ENCODE measurements at places on chromosomes 16 and 17.

GRCh38 chr17:61699694-61700093 lies 108.7 kb upstream of the NACA2 start:
- no peak for DNase-seq

- no peak for DNase-seq
These were observed 22.6 kb downstream of the MAP3K3 start for GRCh38 chr17:63644846-63645245.

- DNase-seq: no peak
These were observed 19.0 kb downstream of the GRB2 start for GRCh38 chr17:75386430-75386829.

DNA sequence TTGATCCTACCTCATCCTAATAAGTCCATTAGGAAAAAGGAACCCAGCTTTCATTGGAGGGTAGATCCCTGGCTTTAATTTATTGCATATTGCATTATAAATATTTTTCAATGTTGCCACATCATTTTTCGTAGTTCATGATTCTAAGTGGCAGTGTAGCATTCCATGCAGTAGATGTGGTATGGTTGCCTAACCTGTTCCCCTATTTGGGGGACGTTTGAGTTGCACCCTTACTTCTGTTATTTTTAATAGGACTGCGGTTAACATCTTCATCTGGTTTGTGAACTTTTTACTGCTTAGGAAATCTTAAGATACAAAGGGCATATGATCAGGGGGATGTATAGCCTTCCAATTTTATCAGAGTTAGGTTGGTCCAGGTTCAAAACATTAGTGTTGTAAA lies 5.4 kb downstream of the SCPEP1 start:
- no peak for DNase-seq

GRCh38 chr16:4032768-4033167 lies 83.5 kb downstream of the ADCY9 start:
- DNase-seq: no peak

- no peak for DNase-seq
These were observed 33.9 kb upstream of the PLLP start for GRCh38 chr16:57318240-57318970.

GRCh38 chr16:30556125-30556473 lies 2.1 kb downstream of the ZNF764 start:
- no peak for DNase-seq

DNA sequence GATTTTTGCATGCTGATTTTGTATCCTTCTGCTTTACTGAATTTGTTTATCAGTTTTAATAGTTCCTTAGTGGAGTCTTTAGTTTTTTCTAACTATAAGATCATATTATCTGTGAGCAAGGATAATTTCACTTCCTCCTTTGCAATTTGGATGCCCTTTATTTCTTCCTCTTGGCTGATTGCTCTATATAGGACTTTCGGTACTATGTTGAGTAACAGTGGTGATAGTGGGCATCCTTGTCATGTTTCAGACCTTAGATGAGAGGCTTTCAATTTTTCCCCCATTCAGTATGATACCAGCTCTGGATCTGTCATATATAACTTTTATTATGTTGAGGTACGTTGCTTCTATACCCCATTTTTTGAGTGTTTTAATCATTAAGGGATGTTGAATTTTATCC lies 224.5 kb upstream of the CNTNAP4 start:
- DNase-seq: no peak

GRCh38 chr17:58530655-58531054 lies 16.2 kb upstream of the MTMR4 start:
- no peak for DNase-seq

GRCh38 chr17:79810130-79811010 lies 13.5 kb upstream of the CBX8 start:
- peak; percentile 23 for DNase-seq

GRCh38 chr17:19470530-19471261 lies 59.7 kb downstream of the RNF112 start:
- no peak for DNase-seq

GRCh38 chr17:55632236-55632635 lies 90.4 kb downstream of the TMEM100 start:
- no peak for DNase-seq

DNA sequence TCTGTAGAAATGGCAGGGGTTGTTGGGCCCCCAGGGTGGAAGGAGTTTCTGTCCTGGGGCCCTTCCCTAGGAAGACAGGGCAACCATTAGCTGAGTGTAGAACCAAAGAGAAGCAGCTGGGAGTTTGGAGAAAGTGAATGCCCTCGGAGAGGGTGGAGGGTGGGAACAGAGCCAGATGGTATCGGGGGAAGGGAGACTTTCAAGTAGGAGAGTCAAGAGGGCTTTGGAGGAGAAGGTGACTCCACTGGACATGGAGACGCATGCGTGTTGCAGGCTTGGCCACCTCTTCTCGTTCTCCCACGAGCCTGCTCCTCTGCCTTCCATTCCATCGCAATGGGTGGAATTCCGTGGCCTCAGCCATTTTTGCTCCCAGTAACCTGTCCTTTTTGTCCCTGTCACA lies 19.4 kb downstream of the SLC47A1 start:
- no peak for DNase-seq

Data from non-pigmented ciliary epithelial cell (primary cell).